Kidney epithelial cell (primary cell): ENCODE measurements at places on chromosomes 13 and 19.
A peak's percentile ranks its signal among the peaks of the same experiment; 100 is the strongest.

DNA sequence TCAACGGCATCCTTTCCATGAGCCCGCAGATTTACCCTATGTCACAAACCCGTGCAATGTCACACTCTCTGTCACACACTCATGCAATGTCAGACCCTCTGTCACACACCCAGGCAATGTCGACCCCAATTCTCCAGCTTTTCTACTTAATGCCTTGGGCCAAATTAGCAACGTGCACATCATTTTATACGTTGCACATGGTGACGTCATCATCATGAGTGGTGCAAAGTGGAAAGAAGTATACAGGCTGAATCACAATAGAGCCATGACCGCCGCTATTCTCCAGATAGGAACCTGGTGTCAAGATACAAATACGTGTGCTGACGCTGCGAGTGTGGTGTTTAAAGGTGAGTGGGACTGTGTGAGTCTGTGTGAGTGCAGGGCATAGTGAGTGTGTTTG is 21.7 kb upstream of the ZNF845 start:
- no peak for DNase-seq

DNA sequence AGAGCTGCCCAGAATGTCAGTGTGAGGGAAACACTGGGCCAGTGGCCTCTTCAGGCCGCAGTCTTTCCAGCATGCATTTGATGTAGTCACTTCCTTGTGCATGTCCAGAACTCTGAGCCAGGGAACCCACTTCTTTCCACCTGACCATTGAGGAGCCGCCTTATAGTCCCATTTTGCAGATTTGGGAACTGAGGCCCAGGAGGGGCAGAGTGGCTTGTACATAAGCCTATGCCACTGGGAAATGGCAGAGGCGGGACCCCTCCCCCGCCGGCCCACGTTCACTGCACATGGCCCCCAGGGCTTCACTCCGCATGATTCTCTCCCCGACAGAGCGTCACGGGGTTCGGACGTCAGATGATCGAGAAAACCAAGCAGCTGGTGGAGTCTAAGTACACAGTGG is 5.6 kb upstream of the SPIB start:
- no peak for DNase-seq

- DNase-seq, result no peak
Measured at GRCh38 chr13:20407759-20408158, 117.9 kb downstream of the CRYL1 start.

- no peak for DNase-seq
Measured at GRCh38 chr19:32909257-32909656, 39.7 kb upstream of the SLC7A9 start.

DNA sequence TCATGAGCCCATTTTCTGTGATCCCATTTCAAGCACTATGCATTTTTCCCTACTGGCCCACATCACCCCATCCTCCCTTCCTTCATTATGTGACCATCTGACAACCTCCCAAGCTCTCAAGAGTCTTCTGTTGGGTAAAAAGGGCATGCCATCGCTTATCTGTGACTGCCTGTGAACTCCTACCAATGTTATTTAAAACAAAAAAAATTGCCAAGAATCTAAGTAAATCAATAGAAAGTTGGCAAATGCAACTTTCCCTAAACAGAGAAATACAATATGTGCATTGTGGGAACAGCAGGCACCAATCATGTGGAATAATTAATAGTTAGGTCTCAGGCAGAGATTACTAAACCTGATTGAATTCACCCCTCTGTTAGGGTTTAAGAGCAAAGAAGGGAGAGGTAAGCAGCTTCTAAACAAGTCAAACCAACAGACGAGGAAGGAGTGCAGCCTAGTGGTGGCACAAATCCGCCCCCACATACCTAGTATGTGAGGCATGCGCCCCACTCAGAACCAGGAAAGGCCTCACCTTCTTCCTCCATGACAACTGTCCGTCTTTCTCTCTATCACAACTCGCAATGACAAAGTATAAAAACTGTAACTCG is 29.8 kb downstream of the DZIP1 start:
- no peak for DNase-seq

DNA sequence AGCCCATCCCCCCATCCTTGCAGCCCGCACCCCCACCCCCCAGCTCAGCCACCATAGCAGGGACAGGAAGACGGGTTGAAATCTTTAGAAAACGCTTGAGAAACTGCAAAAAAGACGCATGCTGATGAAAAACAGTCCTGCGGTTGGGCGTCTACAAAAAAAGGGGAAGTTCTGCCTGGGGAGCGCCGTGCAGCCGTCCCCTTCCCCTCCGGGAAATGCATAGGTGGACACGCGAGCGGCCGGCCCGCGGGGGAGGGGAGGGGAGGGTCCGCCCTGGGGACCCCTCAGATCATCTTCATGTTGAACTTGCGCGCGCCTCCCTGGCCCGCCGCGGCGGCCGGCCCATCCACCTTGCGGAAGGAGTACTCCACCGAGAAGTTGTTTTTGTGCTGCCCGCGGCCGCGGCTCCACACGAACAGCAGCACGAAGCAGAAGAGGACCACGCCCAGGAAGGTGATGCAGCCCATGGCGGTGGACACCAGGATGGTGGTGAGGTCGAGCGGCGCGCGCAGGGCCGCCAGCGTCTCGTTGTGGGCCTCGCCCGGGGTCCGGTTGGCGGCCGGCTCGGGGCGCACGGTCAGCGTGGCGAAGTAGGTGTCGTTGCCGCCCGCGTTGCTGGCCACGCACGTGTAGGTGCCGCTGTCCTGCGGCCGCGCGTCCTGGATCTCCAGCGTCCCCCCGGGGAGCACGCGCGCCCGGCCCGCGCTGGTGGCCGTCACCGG is 7.9 kb upstream of the PEAK3 start:
- no peak for DNase-seq

DNA sequence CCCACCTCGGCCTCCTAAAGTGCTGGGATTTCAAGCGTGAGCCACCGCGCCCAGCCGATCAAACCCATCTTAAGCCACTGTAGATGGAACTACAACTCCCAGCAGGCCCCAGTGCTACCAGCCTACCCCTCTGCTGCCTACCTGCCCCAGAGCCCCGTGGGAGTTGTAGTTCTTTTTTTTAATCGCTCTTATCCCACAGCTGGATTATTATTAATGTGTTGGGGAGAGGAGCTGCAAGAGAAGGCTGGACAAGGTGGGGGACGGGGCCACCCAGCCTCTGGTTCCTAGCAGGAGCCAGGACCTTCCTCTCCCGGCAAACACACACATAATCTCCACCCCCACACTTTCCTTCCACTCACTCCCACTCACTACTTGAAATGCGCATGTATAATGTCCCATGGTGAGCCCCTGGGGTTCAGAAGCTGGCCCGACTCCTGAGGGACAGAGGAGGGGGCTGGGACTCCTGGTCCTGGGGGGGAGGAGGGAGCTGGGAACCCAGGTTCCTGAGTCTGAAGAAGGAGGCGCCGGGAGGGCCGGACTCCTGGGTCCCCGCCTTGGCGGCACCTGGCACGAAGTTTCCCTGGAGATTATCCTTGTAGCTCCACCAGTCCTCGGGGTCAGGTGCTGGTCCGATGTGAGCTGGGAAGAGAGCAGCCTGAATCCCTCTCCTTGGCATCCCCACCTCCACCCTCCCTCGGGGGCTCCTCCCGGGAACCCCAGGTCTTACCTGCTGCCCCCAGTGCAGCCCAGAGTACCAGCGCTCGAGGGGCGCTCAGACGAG is 958 bp downstream of the CA11 start:
- no peak for DNase-seq

- no peak for DNase-seq
Measured at GRCh38 chr19:23070353-23071146, 46.3 kb upstream of the ZNF730 start.

GRCh38 chr13:52827839-52828238 is 20.6 kb downstream of the PCDH8 start:
- DNase-seq, result no peak

GRCh38 chr19:39430675-39431593 is 4.8 kb downstream of the RPS16 start:
- peak; percentile 100 for DNase-seq

GRCh38 chr13:44498502-44498901 is 77.6 kb downstream of the TSC22D1 start:
- DNase-seq, result no peak

DNA sequence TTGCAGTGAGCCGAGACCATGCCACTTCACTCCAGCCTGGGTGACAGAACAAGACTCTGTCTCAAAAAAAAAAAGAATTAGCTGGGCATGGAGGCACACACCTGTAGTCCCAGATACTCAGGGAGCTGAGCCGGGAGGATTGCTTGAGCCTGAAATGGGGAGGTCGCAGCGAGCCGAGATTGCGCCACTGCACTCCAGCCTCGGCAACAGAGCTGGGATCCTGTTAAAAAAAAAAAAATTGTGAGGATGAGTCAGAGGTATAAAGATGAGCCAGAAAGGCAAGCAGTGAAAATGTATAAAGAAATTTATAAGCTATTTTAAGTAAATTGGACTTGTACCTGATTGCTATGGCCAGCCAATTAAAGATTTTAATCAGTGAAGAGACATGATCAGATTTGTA is 21.1 kb downstream of the KBTBD6 start:
- DNase-seq, result no peak

DNA sequence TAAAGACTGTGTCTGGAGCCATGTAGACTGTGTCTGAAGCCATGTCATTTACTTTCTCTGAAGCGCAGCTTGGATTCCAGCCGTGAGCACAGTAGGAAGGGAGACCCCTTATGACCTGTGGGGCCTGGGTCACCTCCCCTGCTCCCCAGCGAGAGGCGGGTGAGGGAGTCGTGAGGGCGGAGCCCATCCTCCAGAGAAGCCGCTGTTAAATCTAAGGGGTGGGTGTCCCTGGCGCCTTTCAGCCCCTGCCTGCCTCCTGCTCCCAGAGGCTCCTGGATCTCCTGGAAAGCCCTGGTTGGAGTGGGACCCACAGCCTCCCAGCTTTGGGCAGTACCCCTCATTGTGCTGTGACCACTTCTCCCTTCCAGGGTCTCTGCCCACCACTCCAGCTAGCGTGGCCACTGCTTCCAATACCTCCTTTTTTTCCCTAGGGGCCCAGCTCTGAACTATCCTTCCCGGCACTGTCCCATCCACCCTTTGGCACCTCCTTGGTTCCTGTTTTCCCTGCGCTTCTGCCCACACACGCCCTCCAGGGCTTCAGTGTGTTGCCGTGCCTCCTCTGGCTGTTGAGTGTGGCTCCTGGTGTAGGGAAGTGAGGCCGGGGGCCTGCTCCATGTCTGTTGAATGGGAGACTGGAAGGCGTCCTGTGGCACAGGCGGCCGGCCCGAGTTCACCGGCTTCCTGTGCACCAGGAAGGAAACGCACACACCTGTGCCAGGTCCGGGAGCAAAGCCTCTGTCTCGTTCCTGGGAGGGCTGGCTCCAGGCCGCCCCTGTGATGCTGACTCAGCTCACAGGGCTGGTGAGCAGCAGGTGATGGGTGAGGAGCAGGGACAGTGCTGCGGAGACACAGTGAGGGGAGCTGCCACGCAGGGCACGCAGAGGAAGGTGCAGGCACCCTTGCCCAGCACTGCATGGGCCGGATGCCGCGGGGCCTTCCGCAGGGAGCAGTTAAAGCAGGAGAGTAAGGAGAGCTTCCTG is 29.4 kb downstream of the ATP4B start:
- no peak for DNase-seq

DNA sequence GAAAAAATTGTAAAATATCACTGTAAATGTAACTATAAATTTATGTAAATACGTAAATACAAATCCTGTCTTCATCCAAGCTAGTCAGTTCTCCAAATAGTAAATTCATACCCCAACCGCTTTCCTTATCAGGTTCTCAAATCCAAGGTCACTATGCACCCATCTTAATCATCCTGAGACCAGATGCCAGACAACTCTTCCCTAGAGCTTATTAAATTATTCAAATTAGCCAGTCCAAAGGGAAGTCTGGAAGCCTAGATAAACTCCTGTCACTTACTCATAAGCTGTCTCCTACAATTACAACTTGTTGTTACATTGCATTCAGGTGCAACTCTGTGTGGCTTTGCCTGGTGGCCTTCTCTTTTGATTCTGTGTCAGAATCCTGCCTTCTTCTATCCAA is 836.1 kb upstream of the PCDH20 start:
- no peak for DNase-seq

DNA sequence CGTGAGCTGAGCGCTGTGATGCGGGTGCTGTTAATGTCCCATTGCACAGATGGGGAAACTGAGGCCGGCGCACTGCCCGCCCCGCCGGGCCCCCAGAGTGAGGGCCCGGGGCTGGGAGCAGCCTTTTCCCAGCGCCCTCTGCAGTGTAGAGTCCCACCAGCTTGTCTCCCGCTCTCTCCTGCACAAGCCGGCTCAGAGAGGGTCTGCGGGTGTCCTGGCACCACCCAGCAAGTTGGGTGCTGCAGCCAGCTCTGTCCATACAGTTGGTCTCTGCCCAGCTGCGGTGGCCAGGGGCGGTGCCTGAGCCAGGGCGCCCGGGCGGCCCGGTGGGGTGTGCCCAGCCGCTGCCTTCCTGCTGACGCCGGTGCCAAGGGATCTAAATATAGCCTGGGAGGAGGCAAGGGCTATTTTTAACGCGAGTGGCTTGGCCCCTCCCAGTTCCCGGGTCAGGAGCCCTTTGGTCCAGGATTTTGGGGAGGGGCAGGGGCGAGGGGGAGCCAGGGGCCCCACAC is 19.3 kb downstream of the GADD45B start:
- DNase-seq, result no peak

- DNase-seq, result no peak
Measured at GRCh38 chr13:39405596-39406205, 197.3 kb downstream of the LHFPL6 start.

DNA sequence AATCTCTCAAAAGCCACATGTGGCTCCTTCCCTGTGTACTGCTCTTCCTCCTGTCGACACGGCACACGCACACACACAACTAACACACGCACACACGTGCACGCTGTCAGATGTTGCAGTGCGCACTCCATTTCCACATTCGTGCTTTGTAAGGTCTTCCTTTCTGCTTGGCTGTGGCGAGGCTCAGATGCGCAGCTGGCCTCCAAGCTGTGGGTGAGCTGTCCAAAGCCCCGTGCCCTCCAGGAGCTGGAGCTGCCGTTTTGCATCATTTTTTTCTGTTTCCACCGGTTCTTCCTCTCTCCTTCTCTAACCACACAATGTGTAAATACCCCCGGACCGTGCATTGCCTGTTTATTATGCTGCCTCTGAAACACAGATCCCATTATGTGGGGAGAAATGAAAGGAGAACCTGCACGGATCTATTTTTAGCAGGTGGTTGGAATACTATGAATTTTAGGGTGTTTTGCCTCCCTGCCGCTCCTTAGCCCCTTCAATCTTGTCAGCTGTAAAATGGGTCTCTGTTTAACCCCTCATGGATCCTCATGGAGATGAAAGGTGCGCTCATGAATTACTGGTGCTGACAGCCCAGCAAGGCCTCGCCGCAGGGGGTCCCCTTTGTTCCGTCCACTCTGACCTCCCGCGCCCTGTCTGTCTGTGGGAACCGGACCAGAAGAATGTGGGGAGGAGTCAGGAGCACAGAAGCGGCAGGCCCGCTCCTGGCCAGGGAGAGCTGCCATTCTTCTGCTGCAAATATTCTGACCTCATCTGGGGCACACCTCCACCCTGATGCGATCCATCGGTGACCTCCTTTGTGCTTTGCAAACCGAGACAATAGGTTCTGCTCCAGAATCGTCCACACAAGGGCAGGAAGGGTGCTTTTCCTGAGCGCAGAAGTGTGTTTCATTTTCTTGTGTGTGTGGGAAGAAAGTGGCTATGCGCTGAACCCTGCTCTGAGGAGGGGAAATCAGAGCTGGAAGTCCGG is 137.7 kb downstream of the SOX1 start:
- DNase-seq, result no peak
